ENCODE measurements at places on chromosomes 3 and 15.

GRCh38 chr3:45873036-45873435 lies 13.3 kb upstream of the CCR9 start:
- no peak for DNase-seq

- no peak for DNase-seq
Observed at GRCh38 chr3:124634210-124635168, 95.8 kb upstream of the UMPS start.

DNA sequence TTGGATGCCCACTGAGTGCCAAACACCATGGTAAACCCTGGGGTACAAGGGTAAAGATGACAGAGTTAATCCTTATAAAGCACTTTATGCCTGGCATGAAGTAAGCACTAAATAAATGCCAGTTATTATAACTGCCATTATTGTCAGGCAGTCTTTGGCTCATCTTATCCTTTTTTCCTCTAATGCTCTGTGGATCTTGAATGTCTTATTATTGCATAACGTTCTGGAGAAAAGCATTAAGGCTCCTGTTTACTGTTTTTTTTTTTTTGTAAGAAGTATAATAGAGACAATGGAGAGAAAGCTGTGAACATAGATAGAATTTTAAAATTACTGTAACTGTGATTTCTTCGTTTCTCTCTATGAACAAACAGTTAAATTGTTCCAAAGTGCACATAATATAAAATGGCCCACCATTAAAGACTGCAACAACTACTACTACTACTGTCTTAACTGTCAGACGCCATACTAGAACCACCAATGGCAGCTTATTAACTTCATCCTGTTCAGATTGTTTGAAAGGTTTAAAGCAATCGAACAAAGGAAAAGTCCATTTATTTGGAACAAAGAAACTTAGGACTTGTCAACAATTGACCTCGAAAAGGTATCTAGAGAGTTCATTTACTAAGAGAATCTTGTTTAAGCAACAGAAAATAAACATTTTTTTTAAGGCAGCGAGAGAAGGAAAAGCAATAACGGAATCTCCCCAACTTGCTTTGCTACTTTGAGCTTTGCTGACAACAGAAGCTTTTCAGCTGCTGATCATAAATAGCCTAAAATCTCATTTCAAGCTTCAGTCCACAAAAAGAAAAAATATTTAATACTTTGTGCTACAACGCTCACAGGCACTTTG lies 520.7 kb downstream of the ROBO1 start:
- DNase-seq: no peak

- DNase-seq: peak; percentile 58
Observed at GRCh38 chr15:51281368-51281967, 56.9 kb downstream of the CYP19A1 start.
